ENCODE measurements at places on chromosomes 1 and 21. TPM values are rescaled to one million over a fixed set of nuclear protein-coding genes. Genes with fewer than 3 reads are reported as not detected.

ANKRD35 gene
- not detected for total RNA-seq

FLG2 gene
- total RNA-seq = not detected

CNIH3 gene
- 0.12 TPM for total RNA-seq

NAXE gene
- 235 TPM for total RNA-seq

ALPL gene
- total RNA-seq = 0.12 TPM

DEGS1 gene
- 83.6 TPM for total RNA-seq

NMNAT2 gene
- total RNA-seq = 5.3 TPM

ACKR1 gene
- total RNA-seq = not detected

PPP1R15B gene
- total RNA-seq = 106 TPM

FNBP1L gene
- 21.3 TPM for total RNA-seq

PALMD gene
- 3.9 TPM for total RNA-seq

AIRE gene
- not detected for total RNA-seq

GLIS1 gene
- 0.05 TPM for total RNA-seq

TMEM79 gene
- 11.3 TPM for total RNA-seq

BEND5 gene
- not detected for total RNA-seq

ZNF496 gene
- 30.2 TPM for total RNA-seq

CRYAA gene
- total RNA-seq = not detected

DMBX1 gene
- not detected for total RNA-seq

FOXO6 gene
- not detected for total RNA-seq

ESRRG gene
- 0.05 TPM for total RNA-seq

LYPD8 gene
- not detected for total RNA-seq

KCNE2 gene
- not detected for total RNA-seq

PTGER3 gene
- total RNA-seq = 0.09 TPM

LEFTY2 gene
- total RNA-seq = not detected

TYW3 gene
- total RNA-seq = 24.0 TPM

MYCBP gene
- 15.6 TPM for total RNA-seq
